ENCODE measurements at places on chromosomes 4 and X.
A peak's percentile ranks its signal among the peaks of the same experiment; 100 is the strongest.

GRCh38 chr4:659851-660250, 14.2 kb downstream of the ATP5ME start:
- no peaks in the 10 kb centered on the region for H3K27me3 ChIP-seq
- H3K36me3 ChIP-seq = peaks cover 9% of the 10 kb centered on the region
- no peak overlapping the region for H3K27ac ChIP-seq
- H3K4me1 ChIP-seq = peaks cover 6% of the 10 kb centered on the region

- H3K4me1 ChIP-seq = peaks cover 59% of the 10 kb centered on the region
- peak; percentile 37 for DNase-seq
- no peaks in the 10 kb centered on the region for H3K36me3 ChIP-seq
- no peak overlapping the region for H3K4me3 ChIP-seq
- H3K27me3 ChIP-seq = peaks cover 2% of the 10 kb centered on the region
- peak overlapping the region; percentile 55 for H3K27ac ChIP-seq
Measured at GRCh38 chr4:184100297-184100885, 117.3 kb downstream of the ENPP6 start.

DNA sequence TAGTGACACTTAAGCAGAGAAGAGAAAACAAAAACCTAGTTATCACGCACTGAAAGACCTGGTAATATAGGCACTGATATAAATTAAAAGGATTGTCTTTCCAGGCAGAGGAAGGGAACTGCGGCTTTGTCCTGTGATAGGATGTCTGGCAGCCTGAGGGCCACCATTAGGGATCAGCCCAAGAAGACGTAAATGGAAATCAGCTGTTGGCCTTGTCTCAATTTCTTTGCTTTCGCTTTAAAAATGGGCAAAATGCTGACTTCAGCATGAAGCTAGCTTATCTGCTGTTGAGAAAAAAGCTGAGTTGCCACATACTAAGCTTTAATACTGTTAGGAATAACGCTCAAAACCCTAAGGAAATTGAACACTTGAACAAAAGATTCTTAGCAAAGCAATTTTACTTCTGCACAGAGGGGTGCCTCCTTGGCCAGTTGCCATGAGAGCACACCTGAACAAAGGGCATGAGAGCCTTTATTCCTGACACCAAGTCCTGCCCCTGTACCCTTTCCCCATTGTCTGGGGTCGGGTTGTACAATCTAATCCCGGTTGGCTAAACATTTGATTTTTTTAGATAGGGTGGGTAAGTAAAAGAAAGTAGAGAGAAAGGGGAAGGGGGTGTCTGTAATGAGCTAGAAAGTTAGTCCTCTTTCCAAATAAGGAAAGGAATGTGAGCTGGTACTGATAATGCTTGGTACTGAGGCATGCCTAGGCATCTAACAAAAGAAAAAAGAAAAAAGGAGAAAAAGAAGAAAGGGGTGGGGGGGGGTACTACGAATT, 85.1 kb upstream of the UCP1 start:
- peaks cover 30% of the 10 kb centered on the region for H3K4me1 ChIP-seq
- peak overlapping the region; percentile 96 for H3K27ac ChIP-seq
- H3K27me3 ChIP-seq = no peaks in the 10 kb centered on the region
- H3K36me3 ChIP-seq = peaks cover 50% of the 10 kb centered on the region
- DNase-seq = no peak

- peaks cover 11% of the 10 kb centered on the region for H3K36me3 ChIP-seq
- H3K4me3 ChIP-seq = no peak overlapping the region
- peak overlapping the region; percentile 26 for H3K27ac ChIP-seq
- H3K4me1 ChIP-seq = peaks cover 18% of the 10 kb centered on the region
- no peak for DNase-seq
Measured at GRCh38 chr4:169626331-169627282, 6.2 kb downstream of the CLCN3 start.

DNA sequence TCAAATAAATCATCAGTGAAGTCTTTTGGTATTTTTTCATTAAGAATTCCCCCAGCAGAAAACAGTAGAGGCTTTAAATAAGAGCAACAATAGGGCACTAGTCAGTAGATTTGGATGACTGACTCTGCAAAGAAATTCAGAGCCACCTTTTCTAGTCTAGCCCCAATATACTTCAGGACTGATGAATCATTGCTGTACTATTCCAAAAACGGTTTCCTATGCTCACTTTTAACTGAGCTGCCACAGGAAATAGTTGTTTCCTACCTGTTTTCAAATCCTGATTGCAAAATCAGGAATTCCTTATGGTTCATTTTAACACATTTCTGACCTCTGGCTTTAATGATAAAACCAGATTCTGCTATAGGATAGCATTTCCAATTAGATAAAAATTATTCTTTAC, 171.6 kb downstream of the NR3C2 start:
- H3K4me1 ChIP-seq = peaks cover 22% of the 10 kb centered on the region
- no peaks in the 10 kb centered on the region for H3K36me3 ChIP-seq
- H3K27ac ChIP-seq = peak overlapping the region; percentile 47
- H3K4me3 ChIP-seq = no peak overlapping the region
- DNase-seq = no peak
- H3K27me3 ChIP-seq = no peaks in the 10 kb centered on the region

DNA sequence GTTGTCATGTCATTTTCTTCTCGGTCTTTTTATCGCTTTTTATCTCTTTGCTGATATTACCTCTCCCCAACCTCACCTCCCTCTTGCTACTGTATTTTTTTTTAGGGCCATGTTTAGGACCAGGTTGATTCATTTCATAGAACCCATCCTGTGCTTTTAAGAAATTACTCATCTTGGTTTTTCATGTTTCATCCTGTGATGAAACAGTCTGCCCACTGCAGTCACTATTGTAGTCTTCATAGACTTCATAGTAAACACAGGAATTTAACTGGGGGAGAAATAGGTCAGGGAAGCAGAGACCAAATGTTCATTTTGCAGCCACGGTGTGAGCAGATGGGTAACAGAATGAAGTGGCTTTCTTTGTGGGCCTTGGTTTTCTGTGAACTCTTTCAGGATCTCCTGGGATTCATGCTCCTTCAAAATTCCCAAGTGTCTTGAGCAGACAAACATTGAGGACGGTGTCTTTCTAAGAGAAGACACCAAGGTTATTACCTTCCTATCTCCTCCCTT, 161.8 kb downstream of the NAA11 start:
- no peaks in the 10 kb centered on the region for H3K4me1 ChIP-seq
- no peak overlapping the region for H3K27ac ChIP-seq
- no peaks in the 10 kb centered on the region for H3K27me3 ChIP-seq

- H3K4me3 ChIP-seq = no peak overlapping the region
- no peaks in the 10 kb centered on the region for H3K36me3 ChIP-seq
- no peak for DNase-seq
- H3K4me1 ChIP-seq = peaks cover 9% of the 10 kb centered on the region
Measured at GRCh38 chr4:35216636-35217035, 1027.7 kb downstream of the ARAP2 start.

GRCh38 chrX:107721318-107721717, 54.3 kb downstream of the TSC22D3 start:
- no peak for DNase-seq
- H3K4me1 ChIP-seq = peaks cover 7% of the 10 kb centered on the region
- H3K27ac ChIP-seq = no peak overlapping the region
- H3K4me3 ChIP-seq = no peak overlapping the region
- H3K36me3 ChIP-seq = no peaks in the 10 kb centered on the region

DNA sequence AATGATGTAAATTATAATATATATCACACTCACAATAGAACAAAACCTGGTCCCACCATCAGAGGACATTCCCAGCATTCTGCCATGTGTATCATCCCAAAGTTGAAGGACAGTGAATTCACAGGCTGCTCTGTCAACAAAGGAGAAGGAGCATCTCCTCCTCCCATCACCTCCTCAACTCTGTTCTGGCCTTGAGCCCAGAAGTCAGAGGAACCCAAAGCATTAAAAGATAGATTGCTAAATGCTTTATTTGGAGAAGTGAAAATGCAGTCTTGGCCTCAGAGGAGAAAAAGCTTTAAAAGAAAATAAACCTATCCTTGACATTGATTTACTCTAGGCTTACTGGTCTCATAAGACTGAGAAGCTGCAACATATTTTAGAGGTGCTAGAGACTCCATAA, 268.8 kb upstream of the RASGEF1B start:
- no peak for DNase-seq
- peaks cover 15% of the 10 kb centered on the region for H3K4me1 ChIP-seq
- no peaks in the 10 kb centered on the region for H3K36me3 ChIP-seq
- H3K27me3 ChIP-seq = peaks cover 6% of the 10 kb centered on the region
- no peak overlapping the region for H3K27ac ChIP-seq

DNA sequence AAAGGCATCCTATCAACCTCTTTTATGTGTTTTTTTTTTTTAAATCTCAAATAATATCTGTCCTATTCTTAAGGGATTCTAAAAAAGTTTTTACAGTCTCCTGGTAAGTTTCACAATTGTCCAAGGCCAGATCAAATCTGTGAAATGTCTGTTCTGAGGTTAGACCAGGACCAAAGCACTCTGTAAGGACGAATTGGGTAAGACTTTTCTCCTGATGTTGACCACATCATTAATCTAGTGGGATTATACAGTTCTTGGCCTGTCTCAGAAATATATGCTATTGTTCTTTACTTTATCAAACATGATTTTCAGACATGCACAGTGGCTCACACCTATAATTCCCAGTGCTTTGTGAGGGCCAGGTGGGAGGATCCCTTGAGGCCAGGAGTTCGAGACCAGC, 45.8 kb upstream of the TMEM131L start:
- H3K27ac ChIP-seq = no peak overlapping the region
- no peak for DNase-seq
- H3K36me3 ChIP-seq = no peaks in the 10 kb centered on the region
- no peak overlapping the region for H3K4me3 ChIP-seq
- H3K27me3 ChIP-seq = no peaks in the 10 kb centered on the region
- H3K4me1 ChIP-seq = peaks cover 6% of the 10 kb centered on the region
